ENCODE measurements at places on chromosomes 3 and 15.

GRCh38 chr3:184460276-184460675 is 80.4 kb downstream of the CHRD start:
- no peak for DNase-seq

GRCh38 chr15:79675982-79676381 is 220.8 kb downstream of the MTHFS start:
- DNase-seq, result no peak

DNA sequence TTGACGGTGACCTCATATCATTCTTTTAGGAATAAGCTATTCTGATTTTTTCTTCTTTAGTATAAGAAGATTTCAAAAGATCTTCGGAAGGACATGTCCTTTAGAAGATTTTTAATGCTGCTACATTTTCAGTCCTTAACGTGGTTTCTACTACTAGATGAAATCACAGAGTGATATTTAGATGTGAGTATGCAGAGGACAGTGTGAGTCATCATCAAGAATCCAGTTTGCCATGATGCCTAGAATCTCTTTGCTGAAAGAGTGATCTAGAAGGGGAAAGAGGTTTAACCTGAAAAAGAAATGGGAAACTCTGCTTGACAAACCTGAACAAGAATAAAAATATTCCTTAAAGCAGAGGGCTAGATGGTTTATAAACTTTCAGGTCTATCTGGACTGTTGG is 43.2 kb downstream of the SLC7A14 start:
- DNase-seq, result no peak

- DNase-seq, result no peak
Measured at GRCh38 chr15:68479406-68479805, 47.4 kb upstream of the ITGA11 start.

DNA sequence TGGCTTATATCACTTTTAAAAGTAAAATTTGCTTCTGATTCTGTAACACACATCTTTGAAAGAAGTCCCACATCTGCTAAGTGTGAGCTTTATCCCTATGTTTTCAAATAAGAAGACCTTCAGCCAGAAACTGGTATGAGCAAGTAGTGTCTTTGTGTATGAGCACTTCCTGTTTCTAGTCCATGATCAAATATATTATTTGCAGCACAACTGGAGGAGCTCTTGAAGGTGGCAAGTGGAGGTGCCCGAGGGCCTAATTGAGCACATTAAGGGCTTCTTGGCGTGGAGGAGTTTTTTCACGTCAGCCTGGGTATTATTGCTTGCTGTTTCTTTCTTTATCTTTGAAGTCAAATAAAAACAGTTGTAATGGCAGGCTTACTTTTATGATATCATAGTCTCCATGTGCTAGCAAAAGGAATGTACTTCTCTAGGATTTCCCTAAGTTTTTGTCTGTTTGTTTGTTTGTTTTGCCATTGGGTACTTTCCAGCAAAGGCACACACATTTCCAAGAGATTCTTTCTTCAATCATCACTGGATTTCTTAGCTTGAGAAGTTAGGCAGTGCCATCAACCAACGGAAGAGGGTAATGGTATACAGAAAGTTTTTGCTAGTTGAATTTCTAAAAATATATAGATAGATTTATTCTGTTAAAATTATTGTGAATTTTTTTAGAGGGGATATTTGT is 68.1 kb downstream of the MEIS2 start:
- DNase-seq, result no peak

DNA sequence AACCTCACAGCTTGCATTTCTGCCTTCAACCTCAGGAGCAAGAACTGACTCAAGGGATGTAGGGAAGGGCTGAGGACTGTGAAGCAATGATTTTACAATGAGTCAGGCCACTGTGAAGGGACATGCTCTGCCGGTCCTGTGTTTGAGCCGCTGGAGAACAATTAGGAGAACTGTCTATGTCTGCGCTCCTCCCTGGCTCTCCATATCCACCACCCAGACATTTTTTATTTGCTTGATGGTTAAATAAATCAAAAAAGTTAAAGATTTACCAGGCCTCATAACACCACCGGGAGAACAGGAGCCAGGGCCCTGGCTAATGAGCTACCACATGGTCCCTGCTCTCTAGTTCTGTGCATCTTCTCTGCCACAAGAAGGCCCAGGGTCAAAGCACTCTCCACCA is 29.6 kb downstream of the SEC61A1 start:
- DNase-seq, result no peak

- DNase-seq, result no peak
Measured at GRCh38 chr3:57048728-57049127, 11.7 kb upstream of the SPATA12 start.

DNA sequence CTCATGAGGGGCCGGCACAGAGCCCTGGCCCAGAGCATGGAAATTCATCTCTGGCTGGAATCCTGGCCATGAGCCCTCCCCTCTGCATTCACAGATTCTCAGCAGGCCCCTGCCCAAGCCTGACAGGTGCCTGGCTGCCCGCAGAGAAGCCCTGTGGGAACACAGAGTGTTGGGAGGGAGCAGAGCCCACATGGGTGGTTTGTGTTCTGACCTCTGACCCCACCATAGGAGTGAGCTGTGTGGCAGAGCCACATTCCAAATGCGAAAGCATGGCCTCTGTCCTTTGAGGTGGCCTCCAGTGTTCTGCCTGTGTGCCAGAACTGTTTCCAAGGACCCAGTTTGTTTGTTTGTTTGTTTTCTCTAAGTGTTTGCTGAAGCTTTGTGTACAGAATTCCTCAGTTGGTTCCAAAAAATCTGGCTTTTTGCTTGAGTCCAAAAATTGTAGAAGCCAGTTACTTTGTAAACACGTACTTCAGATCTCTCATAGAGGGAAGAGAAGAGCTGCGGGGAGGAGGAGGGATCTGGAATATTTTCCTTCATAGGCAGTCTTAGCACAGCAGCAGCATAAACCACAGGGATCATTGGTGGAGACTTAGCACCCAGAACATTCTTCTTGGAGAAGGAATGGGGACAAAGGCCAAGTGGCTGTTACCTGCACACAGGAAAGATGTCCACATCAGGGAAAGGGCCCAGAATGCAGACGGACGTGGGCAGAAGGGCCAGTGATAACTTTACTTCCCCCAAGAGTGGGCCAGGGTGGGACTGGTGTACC is 36.0 kb downstream of the GRAMD2A start:
- no peak for DNase-seq

DNA sequence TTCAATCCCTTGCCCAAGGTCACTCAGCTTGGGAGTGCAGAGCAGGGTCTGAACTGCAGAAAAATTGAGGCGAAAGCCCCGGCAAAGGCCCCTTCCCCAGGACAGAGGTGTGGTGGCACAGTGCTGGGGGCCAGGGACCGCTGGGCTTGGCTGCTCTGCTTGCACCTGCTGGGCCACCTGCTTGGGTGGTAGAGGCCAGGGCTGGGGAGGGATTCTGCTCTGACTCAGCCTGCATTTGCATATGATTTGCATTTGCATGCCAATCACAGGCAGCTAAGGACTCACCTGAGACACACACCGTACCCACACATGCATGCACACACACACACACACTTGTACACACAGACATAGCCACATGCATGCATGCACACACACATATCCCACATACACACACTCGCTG is 9.9 kb downstream of the GRM2 start:
- no peak for DNase-seq

GRCh38 chr15:99911816-99912215 is 178.6 kb upstream of the LYSMD4 start:
- DNase-seq, result no peak

GRCh38 chr3:72169561-72170472 is 384.9 kb upstream of the PROK2 start:
- DNase-seq, result no peak

- no peak for DNase-seq
Measured at GRCh38 chr15:98154863-98155262, 194.4 kb downstream of the ARRDC4 start.

- DNase-seq, result no peak
Measured at GRCh38 chr3:193594946-193595689, 2.1 kb downstream of the OPA1 start.

DNA sequence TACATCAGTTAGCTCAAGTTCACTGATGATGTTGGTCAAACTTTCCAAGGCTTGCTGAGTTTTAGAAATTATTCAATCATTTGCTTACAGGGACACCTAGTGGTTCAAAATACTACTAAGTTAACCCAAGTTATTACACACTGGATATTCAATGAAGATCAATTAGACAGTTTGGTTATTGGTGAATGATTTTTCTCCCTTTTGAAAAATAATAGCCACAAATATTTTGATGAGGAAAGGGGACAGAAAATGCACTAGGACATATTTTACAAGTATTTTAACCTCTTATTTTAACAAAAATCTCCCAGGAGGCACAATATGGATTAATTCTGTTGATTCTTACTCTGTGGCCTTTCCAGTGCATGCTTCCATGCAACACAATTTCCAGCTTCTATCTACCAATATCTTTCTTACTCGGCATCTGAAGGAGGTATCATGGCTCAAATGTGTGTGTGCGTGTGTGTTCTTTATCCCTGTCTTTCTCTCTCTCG is 20.1 kb upstream of the GOLGA6L2 start:
- DNase-seq, result peak; percentile 13

GRCh38 chr3:52092891-52093290 is 36.5 kb upstream of the DUSP7 start:
- DNase-seq, result no peak

DNA sequence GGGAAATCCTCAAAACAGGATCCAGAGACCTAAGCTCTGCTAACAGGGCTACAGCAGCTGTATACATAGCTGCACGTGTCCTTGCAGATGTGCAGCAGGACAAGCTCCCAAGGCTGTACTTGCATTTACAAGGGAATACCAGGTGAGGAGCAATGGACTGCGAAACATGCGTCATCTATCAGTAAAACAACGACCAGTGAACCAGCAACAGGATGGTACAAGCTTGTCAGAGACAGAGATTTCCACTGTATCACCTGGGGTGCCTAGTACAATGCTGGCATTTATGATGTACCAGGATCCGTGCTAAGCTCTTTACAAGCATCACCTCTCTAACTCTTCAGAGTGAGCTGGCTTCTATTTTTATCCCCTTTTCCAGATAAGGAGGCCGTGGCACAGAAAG is 227.3 kb downstream of the FOXP1 start:
- DNase-seq, result no peak

DNA sequence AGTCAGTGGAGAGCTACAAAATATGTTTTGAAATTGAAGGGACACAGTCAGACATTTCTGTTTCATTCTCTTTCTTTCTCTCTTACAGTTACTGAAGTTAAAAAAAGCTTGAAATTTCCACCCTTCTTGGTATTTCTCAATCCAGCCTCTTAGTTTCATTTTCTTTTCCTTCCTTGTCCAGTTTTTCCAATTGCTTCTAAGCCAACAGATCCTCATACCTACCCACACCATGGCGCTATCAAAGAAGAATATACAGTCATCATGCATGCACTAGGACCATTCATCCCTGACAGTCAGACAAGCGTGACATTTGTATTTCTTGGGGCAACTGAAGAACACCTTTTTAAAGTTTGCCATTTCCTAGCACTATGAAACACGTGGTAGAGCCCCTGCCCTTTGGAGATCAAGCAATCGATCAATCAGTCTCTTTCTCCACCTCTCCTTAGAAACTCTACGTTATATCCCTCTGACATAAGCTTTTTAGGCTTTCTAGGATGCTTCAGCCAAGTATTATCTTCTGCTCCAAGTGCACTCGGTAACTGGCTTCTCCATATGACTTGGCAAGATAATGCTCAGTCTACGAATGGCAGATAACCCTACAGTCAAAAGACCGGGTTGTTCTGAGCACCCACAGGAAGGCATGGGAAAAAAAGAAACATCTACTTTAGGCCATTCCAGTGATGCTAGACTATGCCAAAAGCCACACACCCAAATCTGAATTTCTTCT is 65.4 kb downstream of the FBN1 start:
- DNase-seq, result no peak

- DNase-seq, result no peak
Measured at GRCh38 chr15:41263891-41264351, 32.9 kb downstream of the CHP1 start.

DNA sequence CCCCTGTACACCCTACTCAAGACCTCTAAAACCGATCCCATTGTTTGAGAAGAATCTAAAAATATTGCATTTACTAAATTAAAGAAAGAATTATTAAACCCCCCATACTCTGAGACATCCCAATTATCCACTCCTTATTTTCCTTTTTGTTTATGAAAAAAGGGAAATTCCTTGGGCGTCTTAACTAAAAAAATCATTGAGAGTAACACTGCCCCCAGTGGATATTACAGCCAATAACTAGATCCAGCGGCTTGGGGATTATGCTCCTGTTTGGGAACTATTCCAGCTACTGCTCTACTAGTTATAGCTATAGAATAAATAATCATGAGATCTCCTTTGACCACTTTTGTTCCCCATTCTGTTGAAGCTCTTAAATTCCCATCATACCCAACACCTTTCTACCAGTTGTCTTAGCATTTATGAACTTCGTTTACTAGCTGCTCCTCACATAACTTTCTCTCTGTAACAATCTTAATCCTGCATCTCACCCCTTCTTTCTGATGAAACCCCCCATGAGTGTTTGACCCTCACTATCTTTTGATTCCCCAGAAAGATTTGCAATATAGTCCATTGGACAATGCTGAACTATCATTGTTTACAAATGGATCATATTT is 12.7 kb upstream of the CFAP91 start:
- DNase-seq, result no peak

DNA sequence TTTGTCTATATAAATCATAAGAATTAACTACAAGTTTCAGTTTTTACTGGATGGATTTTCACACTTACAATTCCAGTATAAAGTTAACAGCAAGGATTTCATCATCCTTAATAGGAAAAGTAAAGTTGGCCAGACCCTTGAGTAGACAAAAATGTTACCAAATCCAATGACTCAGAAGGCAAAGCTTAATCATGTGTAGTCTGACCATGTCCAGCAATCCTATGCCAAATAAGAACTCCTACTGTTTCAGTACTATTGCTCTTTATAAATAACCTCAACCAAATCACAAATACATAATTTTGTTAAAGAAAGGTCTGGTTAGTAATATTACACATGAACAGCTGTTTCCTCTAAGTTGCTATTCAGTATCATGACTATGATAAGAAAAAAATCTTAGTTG is 35.0 kb downstream of the PLOD2 start:
- no peak for DNase-seq

- no peak for DNase-seq
Measured at GRCh38 chr15:61946778-61947177, 113.5 kb downstream of the VPS13C start.

DNA sequence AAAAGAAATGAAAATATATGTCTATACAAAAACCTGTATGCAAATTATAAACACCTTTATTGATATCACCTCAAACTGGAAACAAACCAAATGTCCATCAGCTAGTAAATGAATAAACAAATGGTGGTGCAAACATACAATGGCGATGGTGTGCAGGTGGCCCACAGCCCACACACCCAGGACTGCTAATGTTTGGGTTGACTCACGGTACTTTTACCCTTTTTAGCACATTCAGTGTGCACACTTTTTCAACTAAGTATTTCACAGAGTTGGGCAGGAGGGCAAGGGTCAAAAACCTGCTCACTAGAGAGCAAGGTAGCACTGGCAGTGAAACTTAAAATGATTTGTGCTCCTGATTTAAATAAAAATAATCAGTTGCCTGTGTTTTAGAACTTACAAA is 123.1 kb upstream of the BHLHE40 start:
- DNase-seq, result no peak

GRCh38 chr3:96994988-96995387 is 180.6 kb downstream of the EPHA6 start:
- no peak for DNase-seq
